H9 (cell line): ENCODE measurements at places on chromosomes 16 and 17. TPM values are rescaled to one million over a fixed set of nuclear protein-coding genes. Genes with fewer than 3 reads are reported as not detected.
A peak's percentile ranks its signal among the peaks of the same experiment; 100 is the strongest.

DNA sequence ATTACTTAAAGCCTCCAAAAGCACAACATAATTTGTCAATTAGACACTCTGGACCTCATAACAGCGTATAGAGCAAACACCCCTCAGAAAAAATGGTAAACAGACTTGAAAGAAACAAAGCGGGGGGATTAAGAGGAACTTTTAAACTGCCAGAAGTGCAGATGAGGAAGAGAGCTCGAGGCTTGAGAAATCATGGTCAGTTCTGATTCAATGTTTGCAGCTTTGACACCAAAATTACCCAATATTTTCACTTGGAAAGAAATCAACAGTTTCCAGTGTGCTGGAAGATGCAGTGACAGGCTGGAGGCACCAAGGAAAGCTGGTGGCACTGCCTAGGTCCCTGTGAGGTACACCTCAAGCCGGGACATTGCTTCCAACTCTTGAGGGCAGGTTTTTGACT, 180.9 kb upstream of the TOX3 start:
- DNase-seq, result no peak

DNA sequence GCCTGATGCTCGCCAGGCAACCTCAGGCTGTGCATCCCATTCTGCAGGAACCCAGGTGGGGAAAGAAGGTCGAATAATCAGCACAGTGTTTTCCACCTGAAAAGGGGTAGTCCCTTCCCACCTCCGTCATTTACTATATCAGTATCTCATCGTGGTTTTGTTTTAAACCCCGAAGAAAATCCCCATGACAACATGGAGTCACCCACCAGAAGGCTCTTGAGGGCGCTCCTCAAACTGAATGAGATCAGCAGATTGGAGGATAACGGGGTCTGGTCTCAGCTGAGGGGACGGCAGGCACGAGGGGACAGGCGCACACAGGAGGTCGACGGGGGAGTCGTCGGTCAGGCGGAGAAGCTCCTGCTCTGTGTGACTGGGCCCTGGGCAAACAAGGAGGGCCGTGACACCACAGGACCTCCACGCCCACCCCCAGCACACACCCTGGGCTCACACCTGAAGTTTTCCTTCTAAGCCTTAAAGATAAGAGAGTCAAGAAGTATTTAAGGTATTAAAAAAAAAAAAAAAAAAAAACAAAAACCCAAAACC, 44.2 kb downstream of the MARF1 start:
- DNase-seq, result no peak

- peak; percentile 72 for DNase-seq
These were observed 10.5 kb downstream of the PIMREG start for GRCh38 chr17:6454495-6455320.

GRCh38 chr16:87469169-87469568, 23.7 kb downstream of the ZCCHC14 start:
- DNase-seq, result no peak

- DNase-seq, result no peak
These were observed 13.4 kb downstream of the ITGAL start for GRCh38 chr16:30485818-30486436.

DNA sequence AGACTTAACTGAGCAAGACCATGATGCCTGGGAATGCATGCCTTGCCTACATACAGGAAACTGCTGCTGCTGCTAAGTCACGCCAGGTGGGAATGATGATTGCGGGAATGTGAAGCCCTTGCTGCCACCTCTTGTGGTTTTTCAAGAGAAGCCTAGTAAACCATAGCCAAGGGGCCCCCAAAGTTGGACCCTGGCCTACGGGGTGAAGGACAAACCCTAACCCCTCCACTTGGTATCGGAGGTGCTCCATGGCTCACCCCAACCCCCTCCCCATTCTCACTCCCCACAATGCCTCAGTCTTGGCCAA, 233.9 kb downstream of the ZNF423 start:
- DNase-seq, result no peak

- no peak for DNase-seq
These were observed 7.0 kb upstream of the BRCA1 start for GRCh38 chr17:43132117-43132516.

- no peak for DNase-seq
These were observed 161.4 kb upstream of the CHMP6 start for GRCh38 chr17:80830020-80830780.

The CEMP1 gene
- total RNA-seq, result not detected in 2 replicates

The PITPNM3 gene
- total RNA-seq, result 2.7 and 3.4 TPM in 2 replicates

The PIK3R5 gene
- 1.4 and 1.7 TPM in 2 replicates for total RNA-seq
